ENCODE measurements at places on chromosomes 11 and 22.

DNA sequence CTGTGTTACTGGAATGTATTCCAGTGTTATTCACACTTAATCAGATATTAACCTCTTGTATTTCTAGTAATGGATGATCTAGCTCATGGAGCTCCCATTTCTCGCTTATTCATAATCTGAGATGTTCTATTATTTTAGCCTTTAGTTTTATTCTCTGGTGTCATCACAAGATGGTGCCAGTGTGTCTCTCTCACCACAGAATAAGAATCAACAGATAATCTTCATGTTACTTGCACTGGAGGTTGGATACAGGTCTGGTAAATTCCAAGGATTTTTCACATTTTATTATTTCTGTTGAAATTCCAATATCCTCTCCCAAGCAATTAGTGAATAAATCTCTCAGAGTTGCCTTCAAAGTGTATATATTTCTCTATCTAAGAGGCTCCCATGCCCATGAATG lies 74.6 kb downstream of the CASP12 start:
- no peak for DNase-seq

DNA sequence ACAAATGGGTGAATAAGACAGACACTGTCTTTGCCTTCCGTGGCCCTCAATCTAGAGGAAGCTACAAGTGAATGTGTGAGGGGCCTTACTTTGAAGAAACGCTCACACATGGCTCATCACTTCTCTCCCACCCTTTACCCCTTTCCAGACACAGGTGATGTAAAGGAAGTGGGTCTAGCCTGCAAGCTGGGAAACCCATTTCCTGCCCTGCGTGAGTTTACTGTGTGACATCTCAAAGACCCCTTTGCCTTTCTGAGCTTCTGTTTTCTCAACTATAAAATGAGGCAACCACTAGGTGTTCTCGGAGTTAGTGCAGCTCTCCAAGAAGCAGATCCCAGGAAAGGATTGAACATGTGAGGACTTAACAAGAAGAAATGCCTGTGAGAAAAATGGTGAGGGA lies 43.1 kb upstream of the LMO2 start:
- DNase-seq: no peak

GRCh38 chr11:17504330-17505107 lies 27.9 kb upstream of the ABCC8 start:
- DNase-seq: peak; percentile 82

DNA sequence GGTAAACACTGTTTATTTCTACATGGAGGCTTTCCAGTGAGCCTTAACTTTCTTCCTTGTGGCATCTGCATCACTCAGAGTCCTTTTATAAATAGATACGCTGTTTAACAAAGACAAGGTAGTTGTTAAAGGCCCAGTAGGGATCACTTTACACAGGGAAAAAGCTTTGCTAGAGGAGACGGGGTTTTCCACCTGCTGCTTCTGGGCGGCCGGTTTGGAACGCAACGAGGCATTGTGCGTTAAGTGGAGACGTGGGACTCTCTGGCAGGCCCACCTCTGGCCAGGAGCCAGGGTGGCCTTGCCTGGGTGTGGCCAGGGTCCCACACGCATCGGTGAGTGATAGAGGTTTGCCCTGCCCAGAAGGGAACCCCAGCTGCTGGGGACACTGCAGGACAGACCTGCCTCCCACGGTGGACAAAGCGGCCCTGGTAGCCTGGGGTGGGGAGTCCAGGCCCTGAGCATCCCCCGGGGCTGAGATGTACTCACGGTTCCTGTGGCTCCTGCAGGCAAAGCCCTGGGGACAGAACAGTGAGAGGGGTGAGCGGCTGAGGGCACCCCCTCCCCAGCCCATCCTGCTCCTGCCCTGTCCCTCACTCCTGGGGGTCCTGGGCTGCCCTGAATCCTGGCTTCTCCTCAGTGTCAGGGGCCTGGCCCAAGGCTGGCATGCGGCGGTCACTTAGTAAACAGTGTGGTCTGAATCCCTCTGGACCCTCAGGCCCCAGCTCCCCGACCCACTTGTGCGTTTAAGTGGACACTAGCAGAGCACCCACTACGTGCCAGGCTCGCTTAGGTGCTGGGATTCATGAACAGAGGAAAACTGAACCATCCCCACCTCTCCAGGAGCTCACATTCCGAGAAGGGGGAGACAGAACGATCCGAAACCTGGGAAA lies 4.2 kb downstream of the IL17REL start:
- DNase-seq: no peak

- DNase-seq: no peak
These were observed 125.3 kb downstream of the C11orf91 start for GRCh38 chr11:33575311-33575710.

- no peak for DNase-seq
These were observed 15.8 kb downstream of the C11orf71 start for GRCh38 chr11:114384487-114384886.

GRCh38 chr11:67468456-67468758 lies 644 bp downstream of the TMEM134 start:
- no peak for DNase-seq

GRCh38 chr11:134562196-134562595 lies 150.2 kb upstream of the B3GAT1 start:
- no peak for DNase-seq

DNA sequence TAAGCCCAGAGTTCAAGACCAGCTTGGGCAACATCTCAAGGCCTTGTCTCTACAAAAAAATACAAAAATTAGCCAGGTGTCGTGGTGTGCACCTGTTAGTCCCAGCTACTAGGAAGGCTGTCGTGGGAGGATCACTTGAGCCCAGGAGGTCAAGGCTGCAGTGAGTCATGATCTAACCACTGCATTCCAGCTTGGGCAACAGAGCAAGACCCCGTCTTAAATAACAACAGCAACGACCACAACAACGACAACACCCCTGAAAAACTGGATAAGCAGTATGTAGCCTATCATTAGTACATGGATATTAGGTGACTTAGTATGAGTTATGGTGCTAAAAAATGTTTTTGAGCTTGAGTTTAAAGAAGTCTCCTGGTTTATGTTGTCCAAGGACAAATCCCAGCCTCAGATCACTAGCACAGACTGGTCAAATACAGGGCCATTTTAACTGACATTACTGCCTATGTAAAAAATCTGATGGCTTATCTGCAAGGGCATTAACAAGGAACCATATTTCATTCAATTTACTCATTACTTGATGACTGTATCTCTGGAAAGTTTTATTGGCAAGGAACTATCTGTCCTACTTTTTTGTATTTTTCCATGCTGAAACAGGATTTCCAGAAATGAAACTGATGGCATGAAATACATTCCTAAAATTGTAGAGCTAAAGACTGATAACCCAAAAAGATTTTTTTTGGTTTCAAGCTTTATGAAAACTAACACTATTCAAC lies 23.4 kb downstream of the C2CD3 start:
- DNase-seq: no peak

DNA sequence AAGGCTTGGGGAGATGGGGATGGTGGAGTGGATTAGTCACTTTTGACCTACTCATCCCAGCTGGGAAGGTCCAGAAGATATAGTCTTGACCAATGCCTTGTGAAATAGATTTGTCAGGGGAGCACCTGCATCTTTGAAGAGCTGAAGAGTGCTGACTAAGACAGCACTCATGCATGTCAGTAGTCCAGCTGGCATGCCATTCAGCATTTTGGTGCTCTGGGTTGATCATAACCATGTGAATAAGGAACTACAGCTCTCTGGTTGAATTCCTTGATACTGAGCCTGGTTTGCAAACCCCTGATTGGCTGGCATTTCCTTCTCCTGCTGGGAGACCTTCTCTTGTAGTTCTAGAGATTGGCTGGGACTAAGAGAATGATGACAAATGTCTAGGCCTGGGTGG lies 106.8 kb upstream of the ALX4 start:
- no peak for DNase-seq

GRCh38 chr22:45473626-45474237 lies 29.0 kb upstream of the FBLN1 start:
- no peak for DNase-seq

GRCh38 chr22:46664301-46664855 lies 44.2 kb downstream of the GRAMD4 start:
- DNase-seq: no peak

DNA sequence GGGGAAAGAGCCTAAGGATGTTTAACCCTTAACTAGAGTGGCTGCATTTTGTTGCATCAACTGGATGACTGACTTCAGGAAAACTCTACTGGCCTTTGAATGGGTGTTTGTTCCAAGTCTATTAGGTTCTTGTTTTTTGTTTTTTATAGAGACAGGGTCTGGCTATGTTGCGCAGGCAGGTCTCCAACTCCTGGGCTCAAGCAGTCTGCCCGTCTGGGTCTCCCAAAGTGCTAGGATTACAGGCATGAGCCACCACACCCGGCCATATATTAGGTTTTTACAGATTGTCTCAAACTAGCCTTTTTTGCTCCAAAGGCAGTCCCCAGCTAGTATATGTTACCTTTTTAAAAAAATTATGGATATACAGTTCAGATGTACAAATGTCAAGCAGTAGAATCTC lies 1.1 kb downstream of the SMARCB1 start:
- DNase-seq: no peak

GRCh38 chr11:76672431-76673175 lies 2.1 kb upstream of the LRRC32 start:
- no peak for DNase-seq

- no peak for DNase-seq
These were observed 29.4 kb downstream of the APOL1 start for GRCh38 chr22:36282328-36282831.

DNA sequence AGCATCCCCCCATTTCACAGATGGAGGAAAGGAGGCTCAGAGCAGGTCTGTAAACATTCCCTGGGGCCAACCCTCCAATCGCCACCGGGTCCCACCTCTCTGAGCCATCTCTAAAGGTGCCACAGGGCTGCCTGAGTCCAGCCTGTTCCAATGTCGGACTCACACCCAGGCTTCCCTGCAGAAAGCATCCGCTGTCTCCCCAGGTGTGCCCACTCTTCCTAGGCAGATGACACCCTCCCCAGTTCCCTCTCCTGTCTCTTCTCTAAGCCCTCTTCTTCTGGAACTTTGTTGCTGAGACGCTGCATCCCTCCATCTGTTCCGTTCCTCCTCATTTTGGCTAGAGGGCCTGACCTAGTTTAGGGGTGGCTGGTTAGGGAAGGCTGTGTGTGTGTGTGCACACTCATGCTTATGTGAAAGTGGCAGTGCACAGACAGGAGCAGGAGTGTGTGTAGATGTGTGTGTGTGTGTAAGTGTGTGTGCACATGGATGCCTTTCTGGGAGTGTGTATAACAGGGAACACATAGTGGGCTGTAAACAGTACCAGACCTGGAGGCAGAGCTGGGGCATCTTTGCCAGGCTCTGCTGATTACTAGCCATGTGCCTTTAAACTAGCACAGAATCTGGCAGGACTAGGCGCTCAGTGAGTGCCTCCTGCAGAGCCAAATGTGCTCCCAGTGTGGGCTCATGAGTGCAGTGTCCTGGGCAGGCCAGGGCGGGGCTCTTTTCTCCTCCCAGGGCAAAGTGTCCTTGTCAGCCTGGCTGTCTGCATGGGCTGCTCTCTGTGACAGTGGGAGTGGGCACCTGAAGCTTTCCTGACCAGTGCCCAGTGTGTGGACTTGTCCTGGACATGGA lies 77.3 kb upstream of the NECTIN1 start:
- no peak for DNase-seq

GRCh38 chr11:5922749-5923426 lies 19.2 kb upstream of the OR56A3 start:
- no peak for DNase-seq

GRCh38 chr22:33426451-33426850 lies 368.3 kb upstream of the SYN3 start:
- no peak for DNase-seq
